ENCODE measurements at places on chromosomes 1 and 21.

DNA sequence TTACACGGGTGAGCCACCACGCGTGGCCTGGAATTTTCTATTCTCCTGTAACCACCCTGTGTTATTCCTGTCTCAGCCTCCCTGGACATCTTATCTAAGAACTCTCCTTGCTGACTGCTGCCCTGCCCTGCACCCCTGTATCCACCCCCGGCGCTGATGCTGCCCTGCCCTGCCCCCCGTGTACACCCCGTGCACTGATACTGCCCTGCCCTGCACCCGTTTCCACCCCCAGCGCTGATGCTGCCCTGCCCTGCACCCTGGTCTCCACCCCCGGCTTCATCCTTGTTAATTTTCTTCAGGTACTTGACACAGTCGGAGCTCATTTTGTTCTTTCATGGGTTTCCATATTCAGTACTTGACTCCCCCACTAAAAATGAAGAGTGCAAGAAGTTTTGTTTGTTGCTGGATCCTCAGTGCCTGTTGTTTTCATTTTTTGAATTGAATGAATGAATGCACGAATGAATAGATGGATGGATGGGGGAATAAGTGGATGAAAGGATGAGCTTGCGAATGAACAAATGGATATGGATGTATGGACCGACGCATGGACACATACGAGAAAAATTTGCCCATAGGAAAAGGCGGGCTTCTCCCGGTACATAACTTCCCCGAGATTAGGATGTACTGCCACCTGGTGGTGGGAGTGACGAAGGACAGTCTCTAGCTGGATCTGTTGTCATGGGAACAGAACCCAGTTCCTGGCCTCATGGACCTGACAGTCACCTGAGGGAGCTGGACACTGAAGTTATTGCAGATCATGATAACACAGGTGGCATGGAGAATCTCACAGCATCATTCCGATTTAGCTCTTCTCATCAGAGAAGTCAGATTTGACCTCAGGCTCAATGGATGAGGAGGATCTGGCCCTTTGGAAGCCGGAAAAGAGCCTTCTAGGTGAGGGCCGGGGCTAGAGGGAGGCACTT, 14.9 kb downstream of the AADACL4 start:
- peak; percentile 51 for DNase-seq

DNA sequence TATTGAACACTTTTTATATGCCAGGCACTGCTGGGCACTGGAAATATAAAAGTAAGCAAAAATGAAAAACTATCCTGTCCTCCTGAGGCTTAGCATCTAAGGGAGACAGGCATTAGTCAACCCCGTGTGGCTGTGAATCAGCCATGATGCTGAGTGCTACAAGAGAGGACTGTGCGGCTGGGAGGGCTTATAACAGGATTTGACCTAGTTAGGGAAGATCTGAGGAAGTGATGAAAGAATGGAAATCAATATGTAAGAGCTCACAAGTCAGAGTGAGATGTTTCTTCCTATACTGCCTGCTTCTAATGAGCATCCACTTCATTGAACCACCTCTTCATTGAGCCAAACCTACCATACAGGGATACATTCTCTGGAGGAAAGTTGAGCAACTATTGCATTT, 15.1 kb downstream of the TRIM45 start:
- no peak for DNase-seq

- DNase-seq = no peak
These were observed 37.1 kb downstream of the ZBTB18 start for GRCh38 chr1:244088161-244088560.

GRCh38 chr21:40797891-40798290, 49.1 kb downstream of the DSCAM start:
- DNase-seq = no peak

DNA sequence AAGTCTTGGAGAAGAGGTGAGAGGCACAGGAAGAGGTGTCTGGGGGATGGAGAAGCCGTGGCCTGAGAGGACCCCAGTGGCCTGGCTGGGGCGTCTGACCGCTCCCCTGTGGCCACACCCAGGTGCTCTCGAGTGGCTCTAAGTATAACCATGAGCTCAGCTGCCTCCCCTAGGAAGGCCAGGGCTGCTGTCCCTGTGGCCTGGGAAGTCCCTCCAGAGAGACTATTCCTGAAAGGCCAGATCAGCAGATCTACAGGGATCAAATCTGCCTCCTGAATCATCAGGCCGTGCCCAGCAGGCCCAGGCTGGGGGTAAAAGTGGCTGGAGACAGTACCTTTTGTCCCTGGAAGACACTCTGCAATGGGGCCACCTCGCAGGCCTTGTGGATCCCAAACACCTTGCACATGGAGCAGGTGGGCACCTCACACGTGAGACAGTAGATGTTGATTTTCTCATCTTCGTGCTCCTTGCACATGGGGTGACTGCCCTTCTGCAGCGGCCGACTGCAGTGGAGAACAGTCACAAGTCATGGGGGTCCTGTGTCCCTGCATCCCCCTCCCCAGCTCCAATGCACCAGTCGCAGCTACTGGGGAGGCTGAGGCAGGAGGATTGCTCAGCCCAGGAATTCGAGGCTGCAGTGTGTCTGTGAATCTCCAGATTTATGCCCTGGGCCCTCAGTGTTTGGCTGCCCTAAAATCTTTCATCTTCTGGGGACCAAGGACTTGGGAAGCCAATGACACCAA, 6.4 kb downstream of the TRIM63 start:
- no peak for DNase-seq

DNA sequence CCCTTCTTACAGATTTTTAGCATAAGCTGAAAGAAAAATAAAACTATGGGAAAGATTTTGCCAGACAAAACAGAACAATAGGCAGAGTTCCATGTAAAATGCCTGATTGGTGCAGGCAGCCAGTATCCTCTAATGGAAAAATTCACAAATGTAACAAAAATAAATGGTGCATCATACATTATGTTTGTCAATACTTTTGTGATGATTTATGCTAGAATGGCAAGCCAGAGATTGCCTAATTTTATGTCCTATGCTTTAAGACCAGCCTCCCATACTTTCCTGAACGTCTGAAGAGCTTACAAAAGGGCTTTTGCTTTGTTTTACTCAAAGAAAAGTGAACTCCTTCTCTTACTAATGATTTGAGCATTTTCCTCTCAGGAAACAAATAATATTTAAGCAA, 81.5 kb upstream of the KCNJ15 start:
- no peak for DNase-seq

DNA sequence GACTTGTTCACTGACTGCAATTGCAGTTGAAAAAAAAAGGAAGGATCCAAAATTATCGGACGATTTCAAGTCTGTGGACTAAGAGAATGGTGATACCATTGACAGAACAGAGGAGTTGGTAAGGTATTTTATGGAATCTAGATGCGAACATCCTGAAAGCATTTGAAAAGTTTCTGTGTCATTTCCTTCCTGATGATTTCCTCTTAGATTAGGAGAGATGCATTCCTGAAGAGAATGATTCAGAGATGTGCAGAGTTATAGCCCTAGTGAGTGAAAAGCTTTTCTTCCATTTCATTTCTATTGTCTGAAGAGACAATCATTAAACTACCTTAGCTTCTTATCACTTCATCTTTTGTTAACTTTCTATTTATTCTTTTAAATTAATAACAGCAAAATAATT, 200.0 kb downstream of the KCNK2 start:
- no peak for DNase-seq

- no peak for DNase-seq
These were observed 10.3 kb downstream of the KCNE1 start for GRCh38 chr21:34501716-34502115.

Measured in occipital lobe (tissue), 3 donors.